Vein endothelial cell (primary cell): ENCODE measurements at places on chromosomes 12 and 14. TPM values are rescaled to one million over a fixed set of nuclear protein-coding genes. Genes with fewer than 3 reads are reported as not detected.

NKX2-1 gene
- total RNA-seq: not detected in 2 replicates

RIN3 gene
- 5.2 and 5.5 TPM in 2 replicates for total RNA-seq

MYH6 gene
- not detected in 2 replicates for total RNA-seq

BMP4 gene
- 103 and 240 TPM in 2 replicates for total RNA-seq

ZNF10 gene
- total RNA-seq: 3.2 and 4.2 TPM in 2 replicates

TCTN2 gene
- 10.5 and 13.1 TPM in 2 replicates for total RNA-seq
